ENCODE measurements at places on chromosomes 1 and 21. TPM values are rescaled to one million over a fixed set of nuclear protein-coding genes. Genes with fewer than 3 reads are reported as not detected.

The AGT gene
- polyA plus RNA-seq, result 191 TPM

The MCOLN2 gene
- 3.2 TPM for polyA plus RNA-seq

The NCMAP gene
- 10.9 TPM for polyA plus RNA-seq

The OLIG2 gene
- not detected for polyA plus RNA-seq

The FCAMR gene
- polyA plus RNA-seq, result 5.3 TPM

The CFHR5 gene
- not detected for polyA plus RNA-seq

The PRKAA2 gene
- polyA plus RNA-seq, result 5.3 TPM

Measured in large intestine (tissue), 12 donors.